ENCODE measurements at places on chromosomes 12 and 14.
A peak's percentile ranks its signal among the peaks of the same experiment; 100 is the strongest.

DNA sequence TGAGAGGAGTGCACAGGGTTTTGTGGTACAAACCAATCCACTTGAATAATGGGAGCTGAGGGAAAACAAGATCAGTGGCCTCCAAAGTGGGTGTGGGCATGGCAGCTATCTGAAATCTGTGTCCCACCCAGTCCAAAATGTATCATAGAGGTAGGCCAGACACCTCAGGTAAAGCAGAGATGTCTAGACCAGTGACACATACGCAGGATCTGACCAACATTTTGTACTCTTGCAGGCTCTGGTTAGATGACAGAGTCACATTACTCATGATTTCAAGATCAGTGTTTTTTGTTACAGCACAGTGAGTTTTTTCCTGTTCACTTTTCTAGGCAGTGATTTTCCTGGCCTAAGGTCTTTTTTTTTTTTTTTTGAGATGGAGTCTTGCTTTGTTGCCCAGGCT is 211.8 kb downstream of the PCNX1 start:
- DNase-seq: no peak

GRCh38 chr14:33647385-33647786 is 303.5 kb downstream of the EGLN3 start:
- no peak for DNase-seq

DNA sequence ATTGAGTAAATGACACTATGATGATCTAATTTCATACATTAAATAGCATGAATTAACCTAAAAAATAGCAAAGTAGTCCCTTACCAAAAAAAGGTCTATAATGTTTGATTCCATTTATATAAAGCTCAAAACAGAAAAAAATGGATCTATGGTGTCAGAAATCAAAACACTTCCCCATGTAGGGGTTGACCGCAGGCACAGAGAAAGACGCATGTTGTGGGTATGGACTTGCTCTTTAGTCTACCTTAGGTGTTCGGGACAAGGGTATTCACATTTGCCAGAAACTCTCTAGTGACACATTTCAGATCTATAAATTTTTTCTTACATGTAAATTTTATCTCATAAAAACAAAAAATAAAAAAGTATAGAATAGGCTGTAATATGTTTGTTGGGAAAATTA is 1262.9 kb downstream of the TMEM121 start:
- DNase-seq: no peak

GRCh38 chr12:43162138-43162537 is 389.9 kb downstream of the ADAMTS20 start:
- peak; percentile 10 for DNase-seq

DNA sequence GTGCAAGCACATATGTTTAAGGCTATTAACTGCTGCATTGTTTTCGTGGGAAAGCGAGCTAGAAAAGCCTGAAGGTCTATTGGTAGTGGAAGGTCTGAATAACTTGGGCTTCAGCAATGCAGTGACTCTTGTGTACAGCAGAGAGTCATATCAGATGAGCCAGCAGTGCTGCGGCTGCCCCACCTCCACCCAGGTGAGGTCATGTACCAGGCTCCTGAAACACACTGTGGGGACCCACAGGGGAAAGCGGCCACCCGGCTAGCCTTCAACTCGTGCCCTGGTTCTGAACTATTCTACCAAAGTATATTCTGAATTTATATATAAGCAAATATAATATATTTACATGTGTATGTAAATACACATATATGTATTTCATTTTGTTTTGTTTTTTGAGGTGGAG is 12.7 kb upstream of the RAN start:
- DNase-seq: no peak

- no peak for DNase-seq
These were observed 171.3 kb downstream of the TTC7B start for GRCh38 chr14:90644882-90645281.

- DNase-seq: no peak
These were observed 114.1 kb downstream of the FSCB start for GRCh38 chr14:44392984-44393383.

All from NCI-H748 treated with DMSO at 0.1 percent for 48 hours (cell line).